NCI-H1930 (cell line): ENCODE measurements at places on chromosomes 12 and 14.

- DNase-seq = no peak
Observed at GRCh38 chr14:20603813-20604690, 12.9 kb upstream of the RNASE12 start.

GRCh38 chr14:104178279-104178678 lies 39.9 kb downstream of the KIF26A start:
- no peak for DNase-seq

DNA sequence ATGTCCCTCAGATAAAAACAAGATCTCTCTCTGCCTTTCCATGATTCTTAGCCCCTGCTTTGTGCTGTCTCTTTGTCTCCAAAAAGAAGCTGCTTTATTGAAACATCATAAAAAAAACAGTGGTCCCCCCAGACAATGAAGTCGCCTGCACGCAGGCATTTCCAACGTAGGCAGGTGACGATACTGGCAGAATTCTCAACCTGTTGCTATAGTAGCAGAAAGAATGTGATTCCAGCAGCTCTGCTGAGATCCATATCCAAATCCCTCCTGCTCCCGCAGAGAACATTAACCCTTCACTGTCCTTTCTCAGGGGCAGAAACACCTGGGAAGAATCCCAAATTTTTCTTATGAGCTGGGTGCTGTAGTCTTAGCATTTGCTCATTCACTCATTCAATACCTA lies 84.8 kb downstream of the STON2 start:
- DNase-seq = no peak

DNA sequence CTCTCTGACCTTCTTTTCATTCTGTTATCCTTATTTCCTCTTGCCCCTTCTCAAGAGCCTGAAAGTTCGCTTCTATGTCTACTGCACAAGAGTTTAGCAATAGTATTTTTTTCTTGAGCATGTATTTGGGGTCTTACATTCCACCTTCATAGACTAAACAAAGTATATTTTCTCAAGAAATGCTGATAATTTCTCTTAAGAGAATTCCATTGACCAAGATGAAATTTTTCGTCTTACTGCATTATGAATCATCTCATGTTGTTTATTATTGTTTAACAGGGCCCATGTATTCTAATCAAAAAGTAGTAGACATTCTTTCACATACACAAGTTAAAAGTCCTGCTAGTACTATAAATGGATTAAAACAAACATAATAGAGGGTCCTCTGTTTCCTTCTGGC lies 219.3 kb downstream of the C12orf50 start:
- DNase-seq = no peak

GRCh38 chr14:54778618-54779345 lies 123.8 kb downstream of the GCH1 start:
- no peak for DNase-seq

DNA sequence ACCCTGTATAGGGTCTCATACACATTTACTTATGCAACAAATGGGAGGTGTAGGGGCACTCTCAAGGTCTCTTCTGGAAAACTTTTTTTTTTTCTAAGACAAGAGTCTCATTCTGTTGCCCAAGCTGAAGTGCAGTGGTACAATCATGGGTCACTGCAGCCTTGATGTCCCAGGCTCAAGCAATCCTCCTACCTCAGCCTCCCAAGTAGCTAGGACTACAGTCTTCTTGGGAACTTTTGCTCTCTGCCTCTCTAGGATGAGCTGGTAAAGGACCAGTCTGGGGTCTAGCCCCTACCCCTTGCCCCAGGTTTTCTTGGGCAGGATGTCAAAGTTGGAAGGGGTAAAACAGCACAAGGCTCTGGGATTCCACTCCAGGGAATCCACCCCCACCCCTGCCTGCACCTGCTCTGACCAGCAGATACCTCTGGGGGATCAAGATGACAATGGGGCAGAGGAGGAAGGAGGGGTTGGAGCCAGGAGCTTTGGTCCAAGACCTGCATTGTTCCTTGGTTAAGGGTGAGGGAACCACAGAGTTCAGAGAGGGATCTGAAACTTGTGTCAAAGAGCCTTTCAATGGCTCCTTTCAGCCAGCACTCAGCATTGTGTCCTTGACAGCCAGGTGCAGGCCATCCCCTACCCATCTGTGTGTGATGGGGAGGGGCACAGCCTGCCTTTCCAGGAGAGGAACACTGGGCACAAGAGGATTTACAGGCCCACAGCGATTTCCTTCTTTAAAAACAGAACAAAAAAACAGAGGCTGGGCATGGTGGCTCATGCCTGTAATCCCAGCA lies 12.2 kb downstream of the CTDSP2 start:
- DNase-seq = no peak

GRCh38 chr12:1234073-1234472 lies 243.1 kb downstream of the ERC1 start:
- no peak for DNase-seq

DNA sequence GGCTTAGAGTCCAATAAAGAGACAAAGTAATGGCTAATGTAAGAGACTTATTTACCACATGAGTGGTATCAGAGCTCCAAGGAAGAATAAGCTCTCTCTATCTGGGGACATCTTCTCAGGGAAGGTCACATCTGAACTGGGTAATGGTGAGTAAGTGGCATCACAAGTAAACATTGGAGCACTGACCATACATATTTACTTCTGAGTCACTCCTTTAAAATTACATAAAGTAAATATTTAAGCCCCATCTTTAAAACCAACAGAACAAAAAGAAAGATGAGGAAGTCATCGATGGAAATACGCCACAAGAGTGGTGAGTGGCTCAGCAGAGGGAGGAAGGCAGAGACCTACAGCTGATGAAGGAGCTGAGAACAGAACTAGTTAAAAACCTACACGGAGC lies 159.9 kb downstream of the DUSP6 start:
- no peak for DNase-seq

DNA sequence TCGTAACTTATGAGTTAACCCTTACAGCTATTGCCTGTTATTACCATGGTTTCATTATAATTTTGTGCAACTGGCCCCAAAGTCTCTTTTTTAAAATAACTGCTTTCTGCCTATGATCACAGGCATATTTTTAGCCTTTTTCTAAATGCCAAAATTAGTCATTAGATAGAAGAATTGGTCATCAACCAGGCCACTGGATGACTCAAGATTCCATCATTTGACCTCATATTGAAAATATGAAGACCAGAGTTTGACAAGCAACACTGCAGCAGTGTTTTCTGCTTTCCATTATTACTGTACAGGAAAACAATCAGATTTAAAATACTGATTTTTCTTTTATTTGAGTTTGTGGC lies 54.7 kb upstream of the OTOGL start:
- no peak for DNase-seq

DNA sequence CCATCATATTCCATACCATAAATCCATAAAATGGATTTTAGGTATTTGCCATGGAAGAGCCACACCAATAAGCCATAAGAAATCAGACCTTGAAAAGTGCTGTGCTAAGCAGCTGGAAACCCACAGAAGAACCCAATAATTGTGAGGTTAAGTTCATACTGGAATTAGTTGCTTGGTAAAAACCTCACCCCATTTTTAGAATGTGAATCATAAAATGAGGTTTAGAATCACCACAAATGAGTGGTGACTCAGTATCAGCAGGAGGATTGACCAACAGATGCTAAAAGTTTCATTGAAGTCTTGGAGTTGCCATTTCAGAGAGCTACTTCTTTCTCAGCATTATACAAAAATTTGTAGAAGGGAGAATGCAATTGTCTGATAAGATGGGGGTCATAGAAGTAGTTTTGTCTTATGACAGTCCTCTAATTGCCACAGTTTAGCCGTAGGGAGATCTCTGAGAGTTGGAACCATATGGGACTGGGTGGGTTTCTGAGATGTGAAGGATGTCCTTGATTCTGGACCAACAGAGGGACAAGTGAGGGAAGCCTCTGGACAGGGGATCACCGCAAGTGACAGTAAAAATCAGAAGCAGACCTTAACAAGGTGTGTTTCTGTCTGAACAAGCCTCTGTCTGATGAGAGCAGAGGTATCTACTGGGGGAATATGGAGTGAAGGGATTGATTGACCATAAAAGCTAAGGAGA lies 1.4 kb upstream of the STON2 start:
- DNase-seq = no peak

DNA sequence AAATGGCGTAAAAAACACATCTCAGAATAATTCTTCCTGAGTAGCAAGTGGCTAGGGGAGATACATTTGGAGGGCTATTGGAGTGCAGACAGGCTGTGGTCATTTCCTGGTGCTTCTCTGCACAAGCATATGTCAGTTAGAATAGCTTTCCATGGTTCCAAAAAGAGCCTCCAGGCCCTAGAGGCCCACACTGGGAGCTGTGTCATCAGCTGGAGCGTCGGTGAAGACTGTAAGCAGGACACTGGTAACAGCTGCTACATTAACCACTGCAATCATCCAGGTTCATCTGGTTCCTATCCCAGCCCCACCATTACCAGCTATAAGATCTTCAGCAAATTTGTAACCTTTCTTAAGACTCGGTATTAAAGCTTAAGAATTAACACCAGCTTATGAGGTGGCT lies 31.7 kb upstream of the APPL2 start:
- DNase-seq = no peak

GRCh38 chr14:87992346-87992717 lies 650 bp downstream of the GALC start:
- no peak for DNase-seq

- peak; percentile 9 for DNase-seq
Observed at GRCh38 chr14:97185186-97185585, 388.0 kb downstream of the VRK1 start.

DNA sequence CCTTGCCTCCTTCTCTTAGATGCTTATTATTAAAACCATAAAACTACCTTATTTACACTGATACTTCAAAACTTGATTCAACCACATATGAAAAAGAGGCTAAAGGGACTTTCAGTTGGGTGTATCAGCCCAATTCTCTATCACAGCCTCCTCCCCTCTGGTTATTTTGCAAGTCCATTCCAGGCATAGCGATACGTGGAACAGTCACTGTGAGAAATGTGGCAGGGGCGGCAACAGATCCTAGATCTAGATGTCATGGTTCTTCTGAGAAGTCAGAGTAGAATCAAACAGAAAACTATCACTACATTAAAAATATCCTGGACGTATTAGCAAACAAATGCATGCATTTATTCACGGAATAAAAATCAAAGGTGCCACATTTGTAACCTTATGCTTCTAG lies 83.2 kb downstream of the RALGAPA1 start:
- no peak for DNase-seq

- no peak for DNase-seq
Observed at GRCh38 chr12:110108309-110109036, 15.7 kb upstream of the IFT81 start.

GRCh38 chr12:88266806-88267360 lies 124.8 kb downstream of the TMTC3 start:
- no peak for DNase-seq

- no peak for DNase-seq
Observed at GRCh38 chr14:28361486-28361885, 405.1 kb upstream of the FOXG1 start.

- DNase-seq = no peak
Observed at GRCh38 chr14:97706819-97707218, 909.6 kb downstream of the VRK1 start.

DNA sequence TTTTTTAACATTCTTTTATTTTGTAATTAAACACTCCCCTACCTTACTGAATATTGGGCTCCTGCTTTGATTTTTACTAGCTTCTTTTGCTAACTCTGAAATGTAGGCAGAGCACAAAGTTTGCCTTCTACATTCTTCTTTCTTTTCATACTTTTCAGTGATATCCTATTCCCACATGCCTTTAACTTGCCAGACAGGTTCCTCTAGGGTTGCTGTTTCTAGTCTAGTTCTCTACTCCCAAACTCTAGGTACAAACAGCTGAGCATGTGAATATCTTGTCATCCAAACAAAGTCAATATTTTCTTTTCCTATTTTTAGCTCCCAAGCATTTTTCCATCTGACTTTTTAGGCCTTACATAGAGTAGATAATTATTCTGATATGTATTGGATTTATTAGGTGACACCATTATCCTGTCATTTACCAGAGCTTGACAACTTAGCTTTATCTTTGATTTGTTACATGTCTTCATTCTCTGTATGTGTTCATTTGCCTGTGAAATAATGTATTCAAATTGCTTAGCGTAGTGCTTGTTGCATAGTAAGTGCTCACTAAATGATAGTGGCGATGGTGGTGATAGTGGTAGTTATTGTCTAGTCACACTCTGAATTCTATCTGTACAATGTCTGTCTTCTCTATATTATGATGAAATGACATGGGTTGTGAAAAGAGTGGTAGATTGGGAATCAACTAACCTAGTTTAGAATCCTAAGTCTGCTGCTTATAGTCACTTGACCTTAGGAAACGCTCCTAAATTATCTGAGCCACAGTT lies 73.6 kb upstream of the DNM1L start:
- no peak for DNase-seq

DNA sequence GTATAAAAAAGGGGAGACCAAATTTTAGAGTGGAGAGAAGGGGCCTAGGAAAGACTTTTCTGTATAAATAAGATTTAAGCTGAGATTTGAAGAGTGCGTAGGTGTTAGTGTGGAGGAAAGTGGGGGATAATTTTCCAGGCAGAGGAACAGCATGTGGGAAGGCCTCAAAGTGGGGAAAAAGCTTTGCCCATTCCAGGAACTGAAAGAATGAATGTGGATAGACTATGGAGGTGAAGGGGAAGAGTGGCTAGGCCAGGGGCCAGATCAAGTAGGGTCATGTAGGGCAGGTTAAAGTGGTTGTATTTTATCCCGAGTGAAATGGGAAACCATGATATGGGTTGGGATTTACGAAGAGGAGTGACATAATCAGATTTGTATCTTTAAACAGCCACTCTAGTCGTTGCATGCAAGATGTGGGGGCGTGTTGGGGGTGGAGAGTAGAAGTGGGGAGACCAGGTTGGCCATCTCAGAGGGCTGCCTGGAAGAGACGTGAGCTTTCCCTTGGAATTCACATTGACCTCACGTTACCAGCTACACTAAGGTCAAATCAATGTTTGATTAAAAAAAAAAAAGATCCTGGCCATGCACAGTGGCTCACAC lies 3.3 kb downstream of the ZNF664 start:
- DNase-seq = no peak

GRCh38 chr14:51004801-51005526 lies 60.7 kb upstream of the PYGL start:
- DNase-seq = no peak

- no peak for DNase-seq
Observed at GRCh38 chr12:26091822-26092221, 33.0 kb downstream of the BHLHE41 start.

DNA sequence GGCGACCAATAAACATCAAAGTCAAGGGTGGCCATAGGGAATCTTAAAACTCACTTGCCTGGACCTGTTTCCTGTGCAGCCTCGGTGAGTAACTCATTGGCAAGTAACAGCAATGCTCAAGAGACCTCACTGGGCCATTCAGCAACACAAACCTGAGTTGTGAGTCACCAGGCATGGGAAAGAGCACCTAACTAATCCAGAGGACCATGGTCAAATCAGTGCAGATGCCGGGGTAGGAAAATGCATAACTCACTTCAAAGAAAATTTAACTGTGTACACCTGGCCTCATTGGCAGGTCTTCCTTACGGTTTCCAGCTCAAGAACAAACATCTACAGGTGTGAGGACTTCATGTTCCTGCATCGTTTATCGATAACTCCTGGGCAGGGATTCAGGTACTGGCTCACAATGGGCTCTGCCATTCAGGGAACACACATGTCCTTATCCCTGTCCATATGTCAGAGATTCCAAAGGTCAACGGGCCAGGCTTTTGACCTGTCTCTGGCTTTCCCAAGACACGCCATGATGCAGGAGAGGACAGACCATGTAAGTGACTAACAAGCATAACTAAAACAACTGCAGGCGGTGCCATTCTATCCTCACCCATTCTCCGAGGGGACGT lies 211.8 kb downstream of the ANO2 start:
- DNase-seq = no peak
